Pulmonary artery endothelial cell (primary cell): ENCODE measurements at places on chromosomes 6 and 20. TPM values are rescaled to one million over a fixed set of nuclear protein-coding genes. Genes with fewer than 3 reads are reported as not detected.
A peak's percentile ranks its signal among the peaks of the same experiment; 100 is the strongest.

- DNase-seq, result peak; percentile 24
Observed at GRCh38 chr6:108897371-108897770, 49.1 kb downstream of the ARMC2 start.

- DNase-seq, result no peak
Observed at GRCh38 chr6:32665661-32666060, 796 bp downstream of the HLA-DQB1 start.

- no peak for DNase-seq
Observed at GRCh38 chr6:160217073-160217472, 41.5 kb downstream of the SLC22A2 start.

DNA sequence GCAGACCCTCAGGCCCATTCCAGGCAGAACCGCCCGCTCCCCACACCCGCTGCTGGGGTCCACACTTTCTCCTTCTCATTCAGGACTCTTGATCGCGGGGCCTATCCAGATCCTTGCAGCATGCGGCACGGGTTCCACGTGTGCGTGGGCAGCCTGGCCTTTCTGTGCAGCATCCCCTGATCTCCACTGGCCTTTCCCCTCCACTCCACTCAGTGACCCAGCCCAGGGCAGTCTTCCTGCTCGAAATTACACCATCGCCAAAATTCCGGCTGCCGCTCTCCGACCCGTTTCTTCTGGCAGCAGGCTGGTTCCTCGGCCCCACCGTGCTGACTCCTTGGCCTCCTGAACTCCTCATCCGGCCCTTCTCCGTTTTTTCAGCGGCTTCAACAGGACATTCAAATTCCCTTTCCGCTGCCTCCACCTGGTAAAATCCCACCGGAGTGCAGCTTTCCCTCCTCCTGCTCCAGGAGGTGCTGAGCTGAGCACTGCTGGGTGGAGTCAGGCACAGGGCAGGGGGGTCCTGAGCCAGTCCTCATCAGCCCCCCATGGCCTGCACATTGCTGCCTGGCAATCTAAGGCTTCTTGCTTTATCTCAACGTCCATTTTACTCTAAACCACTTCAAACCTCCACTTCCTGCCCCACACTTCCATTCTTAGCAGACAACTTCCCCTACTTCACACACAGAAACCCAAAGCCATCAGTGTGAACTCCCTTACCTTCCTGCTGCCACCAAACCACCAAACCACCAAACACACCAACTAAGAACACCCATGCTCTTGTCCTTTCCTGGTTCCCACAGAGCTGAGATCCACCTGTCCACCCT is 9.0 kb downstream of the SFT2D1 start:
- no peak for DNase-seq

GRCh38 chr6:28884423-28885131 is 39.2 kb downstream of the TRIM27 start:
- DNase-seq, result no peak

GRCh38 chr6:139738801-139739455 is 364.5 kb upstream of the CITED2 start:
- no peak for DNase-seq

GRCh38 chr20:49460131-49460530 is 22.3 kb downstream of the KCNB1 start:
- no peak for DNase-seq

DNA sequence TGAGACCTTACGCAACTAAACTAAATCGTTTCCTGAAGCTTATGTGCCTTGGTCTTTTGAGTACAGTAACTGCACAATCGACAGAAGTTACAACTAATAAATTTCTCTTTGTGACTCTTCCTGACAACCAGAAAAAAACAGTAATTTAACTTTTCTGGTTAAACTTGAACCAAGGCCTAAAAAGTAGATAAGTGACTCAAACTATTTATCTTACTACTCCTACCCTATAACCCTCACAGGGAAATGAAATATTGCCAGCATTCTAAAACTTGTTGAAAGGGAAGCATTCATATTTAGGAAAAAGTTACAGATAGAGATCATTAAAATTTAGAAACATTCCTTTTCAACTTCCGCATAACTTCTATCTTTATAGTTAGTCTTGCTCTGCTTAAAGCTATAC is 1034.4 kb downstream of the EYS start:
- DNase-seq, result no peak

GRCh38 chr20:36270744-36271638 is 34.7 kb downstream of the AAR2 start:
- DNase-seq, result no peak

- no peak for DNase-seq
Observed at GRCh38 chr6:27672113-27672799, 199.4 kb upstream of the ZNF184 start.

DNA sequence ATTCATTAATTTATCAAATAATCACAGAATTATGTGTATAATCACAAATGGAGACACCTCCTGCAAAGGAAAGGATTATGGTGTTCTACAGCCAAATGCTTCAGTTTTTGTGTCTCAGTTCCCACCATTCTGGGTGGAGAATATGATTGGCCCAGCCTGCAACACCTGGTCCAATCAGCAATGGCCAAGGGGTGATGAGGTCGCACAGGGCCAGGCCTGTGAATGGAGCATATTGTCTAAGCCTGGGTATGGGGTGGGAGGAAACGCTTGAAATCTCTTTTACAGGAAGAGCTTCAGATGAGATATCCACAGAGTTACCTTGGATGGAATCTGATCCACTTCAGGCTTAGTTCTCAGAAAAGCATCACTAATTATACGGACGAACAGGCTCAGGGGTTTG is 271.6 kb downstream of the DHX35 start:
- no peak for DNase-seq

- DNase-seq, result no peak
Observed at GRCh38 chr20:23869520-23869919, 10.0 kb downstream of the CST5 start.

GRCh38 chr20:1798982-1799381 is 96.2 kb upstream of the SIRPA start:
- no peak for DNase-seq

DNA sequence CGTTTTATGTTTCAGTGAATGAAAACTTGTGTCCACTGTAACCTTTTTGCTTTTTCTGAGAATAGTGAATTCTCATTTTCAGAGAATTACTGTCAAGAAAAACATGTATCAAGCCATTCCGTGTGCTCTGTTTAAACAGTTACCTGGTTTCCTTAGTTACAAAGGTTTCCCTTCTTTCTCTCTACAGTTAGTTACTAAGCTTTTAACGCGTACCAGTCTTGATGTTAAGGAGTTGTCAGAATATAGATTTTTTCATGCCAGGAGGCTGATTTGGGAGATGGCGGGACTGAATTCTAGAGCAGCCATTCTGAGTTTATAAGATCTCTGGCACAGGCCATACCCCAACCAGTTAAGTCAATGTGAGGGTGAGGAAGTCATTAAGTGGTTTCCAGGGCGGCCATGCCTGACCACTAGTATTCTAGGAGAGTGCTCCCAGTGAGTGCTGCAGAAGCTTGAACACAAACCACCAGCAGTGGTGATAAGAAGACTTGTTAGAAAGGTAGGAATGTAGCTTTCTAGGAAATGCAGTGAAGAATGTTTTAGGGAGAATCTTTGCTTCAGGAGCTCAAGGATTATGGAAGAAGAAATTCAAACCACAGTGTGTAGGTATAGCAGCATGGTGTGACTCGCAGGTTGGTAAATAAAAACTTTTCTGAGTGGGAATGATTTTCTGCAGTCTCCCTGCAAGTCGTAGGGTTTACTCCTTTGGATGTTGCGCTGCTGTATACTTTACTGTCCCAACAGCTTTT is 112.9 kb downstream of the JARID2 start:
- no peak for DNase-seq

- no peak for DNase-seq
Observed at GRCh38 chr20:20820785-20821483, 108.5 kb upstream of the RALGAPA2 start.

Gene CCN5
- not detected in 2 replicates for total RNA-seq

GRCh38 chr20:50548396-50548795 is 38.2 kb downstream of the PTPN1 start:
- DNase-seq, result no peak

DNA sequence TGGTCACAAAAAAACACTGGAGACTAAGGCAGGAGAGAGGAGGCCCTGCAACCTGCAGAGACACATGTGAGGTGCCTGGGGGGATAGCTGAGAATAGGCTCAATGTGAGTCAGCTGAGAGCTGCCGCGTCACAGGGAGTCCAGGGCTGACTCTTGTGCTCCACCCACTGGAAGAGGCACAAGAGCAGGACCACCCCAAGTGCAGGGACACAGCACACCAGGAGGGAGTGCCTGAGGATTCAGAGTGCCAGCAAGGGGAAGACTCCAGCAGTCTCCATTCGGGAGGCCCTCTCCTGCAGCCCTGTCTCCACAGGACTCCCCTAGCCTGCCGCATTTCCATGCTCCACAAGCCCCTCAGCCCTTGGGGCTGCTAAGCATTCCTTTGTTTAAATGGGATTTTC is 105.5 kb downstream of the HUS1B start:
- no peak for DNase-seq

Gene PAK5
- not detected in 2 replicates for total RNA-seq

DNA sequence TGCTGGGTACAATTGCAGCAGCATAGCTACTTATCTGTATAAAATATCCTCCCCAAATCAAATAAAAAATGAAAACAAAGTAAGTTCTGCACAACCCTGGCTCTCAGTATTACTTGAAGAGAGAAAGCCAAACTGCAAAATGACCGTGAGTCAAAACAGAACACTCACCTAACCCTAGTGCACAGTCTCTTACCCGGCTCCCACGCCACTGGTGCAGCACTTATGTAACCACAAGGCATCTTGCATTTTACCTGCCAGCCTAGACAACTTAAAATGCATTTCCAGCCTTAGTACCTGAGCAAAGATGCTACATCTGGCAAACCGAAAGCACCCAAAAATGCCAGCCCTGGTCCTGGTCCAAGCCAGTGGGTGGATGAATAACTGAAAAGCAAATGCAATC is 12.4 kb upstream of the SIRPB1 start:
- no peak for DNase-seq

DNA sequence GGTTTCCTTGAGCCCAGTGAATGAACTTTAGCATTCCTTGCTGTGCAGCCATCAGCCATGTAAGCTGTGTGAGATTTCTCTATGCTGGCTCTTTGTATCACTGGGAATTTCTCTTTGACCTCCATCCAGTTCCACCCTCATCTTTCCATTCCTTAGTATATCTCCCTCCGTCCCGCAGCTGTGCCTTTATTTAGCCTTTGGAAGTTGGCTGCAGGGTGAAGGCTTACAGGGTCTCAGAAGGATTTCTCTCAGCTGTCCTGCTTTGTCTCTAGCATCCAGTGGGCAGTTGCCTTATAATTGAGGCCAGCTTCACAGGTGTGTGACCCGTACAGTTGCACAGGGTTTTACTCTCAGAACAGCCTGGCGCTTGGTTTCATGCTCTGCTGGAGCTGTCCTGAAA is 144.3 kb downstream of the PXDC1 start:
- no peak for DNase-seq

GRCh38 chr6:82113231-82113630 is 134.3 kb downstream of the IBTK start:
- no peak for DNase-seq

DNA sequence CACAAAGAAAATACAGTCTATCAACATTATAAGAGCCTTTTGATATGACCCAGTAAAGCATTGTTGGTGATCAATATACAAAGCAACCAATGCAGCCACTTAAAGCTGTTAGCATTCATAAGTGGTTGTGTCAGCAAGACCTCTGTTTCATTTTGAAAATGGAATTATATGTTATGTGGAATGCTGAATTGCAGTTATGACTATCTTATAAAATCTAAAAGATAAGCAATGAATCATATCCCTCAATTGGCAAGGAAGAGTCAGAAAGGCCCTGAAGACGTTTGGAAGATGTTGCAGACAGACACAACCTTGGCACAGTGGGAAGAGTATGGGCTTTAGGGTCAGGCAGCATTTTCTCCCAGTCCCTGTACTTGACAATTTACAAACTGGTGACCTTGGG is 93.8 kb upstream of the RNF217 start:
- no peak for DNase-seq

- DNase-seq, result no peak
Observed at GRCh38 chr6:87102151-87102621, 7.3 kb upstream of the CGA start.

Gene CRISP2
- not detected in 2 replicates for total RNA-seq
